ENCODE measurements at places on chromosomes 3 and 15. TPM values are rescaled to one million over a fixed set of nuclear protein-coding genes. Genes with fewer than 3 reads are reported as not detected.

DNA sequence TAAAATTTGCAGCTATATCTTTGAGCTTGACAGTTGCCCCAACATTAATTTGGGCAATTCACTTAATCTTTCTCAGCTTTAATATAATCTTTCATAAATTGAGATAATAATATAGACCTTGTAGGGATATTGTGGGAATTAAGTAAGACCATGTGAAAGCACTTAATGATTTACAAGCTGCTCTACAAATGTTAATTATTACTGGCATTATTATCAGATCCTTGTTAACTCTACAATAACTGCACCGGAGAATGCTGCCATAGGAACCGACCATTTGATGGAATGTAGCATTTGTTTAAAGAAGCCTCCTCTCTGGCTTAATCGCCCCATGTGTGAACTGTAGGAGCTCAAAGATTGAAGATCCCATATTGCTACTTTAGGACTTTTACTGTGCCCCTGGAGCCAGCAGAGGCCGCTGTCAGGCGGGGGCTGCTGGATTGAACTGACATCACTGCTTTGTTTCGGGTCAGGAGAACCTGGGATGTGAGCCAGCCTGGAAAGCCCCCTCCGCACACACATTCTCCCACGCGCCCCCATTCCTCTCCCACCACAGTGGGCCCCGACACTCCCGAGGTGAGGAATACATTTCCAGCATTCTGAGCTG, 154.2 kb upstream of the TNIK start:
- peak; percentile 14 for DNase-seq

DNA sequence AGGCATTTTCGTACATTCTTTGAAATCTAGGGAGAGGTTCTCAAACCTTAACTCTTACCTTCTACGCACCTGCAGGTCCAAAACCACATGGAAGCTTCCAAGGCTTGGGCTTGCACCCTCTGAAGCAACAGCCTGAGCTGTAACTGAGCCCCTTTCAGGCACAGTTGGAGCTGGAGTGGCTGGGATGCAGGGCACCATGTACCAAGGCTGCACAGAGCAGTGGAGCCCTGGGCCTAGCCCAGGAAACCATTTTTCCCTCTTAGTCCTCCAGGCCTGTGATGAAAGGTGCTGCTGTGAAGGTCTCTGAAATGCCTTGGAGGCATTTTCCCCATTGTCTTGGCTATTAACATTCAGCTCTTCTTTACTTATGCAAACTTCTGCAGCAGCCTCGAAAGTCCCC, 66.9 kb upstream of the ZBED2 start:
- no peak for DNase-seq

Gene TGM5
- total RNA-seq = 0.22 TPM

- no peak for DNase-seq
Measured at GRCh38 chr3:20682573-20682972, 496.6 kb upstream of the SGO1 start.

DNA sequence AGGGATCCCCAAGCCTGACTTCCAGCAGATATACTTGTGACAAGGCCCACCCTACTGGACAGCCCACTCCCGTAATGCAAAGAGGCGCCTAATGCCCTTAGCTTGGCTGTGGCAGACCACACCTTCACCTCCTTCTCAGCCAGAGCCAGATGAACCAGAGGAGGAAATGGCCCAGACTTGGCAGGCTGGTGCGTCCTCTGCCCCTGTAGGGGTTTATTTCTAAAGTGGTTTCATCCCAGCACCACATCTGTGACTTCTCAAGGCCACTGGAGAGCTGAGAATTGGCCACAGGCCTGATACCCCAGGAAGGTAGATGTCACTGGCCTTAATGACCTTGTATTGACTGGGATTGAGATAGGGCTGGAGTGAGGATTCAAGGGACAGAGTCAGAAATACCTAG, 29.5 kb downstream of the BOC start:
- DNase-seq = no peak
